ENCODE measurements at places on chromosomes 4 and X.

- DNase-seq: no peak
These were observed 27.8 kb downstream of the TCEAL1 start for GRCh38 chrX:103656617-103657016.

DNA sequence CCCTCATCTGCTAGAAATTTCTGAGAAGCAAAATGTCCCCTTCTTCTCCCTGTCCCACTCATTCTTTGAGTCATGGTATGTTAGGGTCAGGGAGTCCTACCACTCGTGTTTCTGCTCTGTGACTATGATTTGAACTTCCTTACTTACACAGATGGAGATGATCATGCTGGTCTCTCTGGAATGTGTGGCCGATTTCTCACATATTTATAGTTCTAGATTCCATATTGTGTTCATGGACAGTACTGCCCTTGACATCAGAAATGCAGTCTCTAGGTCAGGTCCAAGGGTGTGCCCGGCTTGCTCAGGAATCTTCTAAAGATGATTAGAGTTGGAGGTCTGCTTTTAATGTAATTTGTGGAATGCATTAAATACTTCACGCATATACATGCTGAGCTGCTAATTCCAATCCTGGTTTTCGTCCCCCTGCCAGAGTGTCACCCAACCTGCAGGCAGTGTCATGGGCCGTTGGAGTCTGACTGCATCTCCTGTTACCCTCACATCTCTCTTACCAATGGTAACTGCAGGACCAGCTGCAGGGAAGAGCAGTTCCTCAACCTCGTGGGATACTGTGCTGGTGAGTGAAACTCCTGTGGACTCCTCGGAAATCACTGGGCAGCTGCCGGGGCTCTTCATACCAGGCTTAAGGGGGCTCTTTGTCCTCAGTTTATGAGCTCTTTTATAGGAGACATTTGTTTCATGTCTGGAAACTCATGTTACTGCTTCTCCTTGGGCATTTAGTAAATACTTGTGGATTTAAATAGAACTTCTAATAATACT lies 214.1 kb upstream of the ANXA3 start:
- no peak for DNase-seq

DNA sequence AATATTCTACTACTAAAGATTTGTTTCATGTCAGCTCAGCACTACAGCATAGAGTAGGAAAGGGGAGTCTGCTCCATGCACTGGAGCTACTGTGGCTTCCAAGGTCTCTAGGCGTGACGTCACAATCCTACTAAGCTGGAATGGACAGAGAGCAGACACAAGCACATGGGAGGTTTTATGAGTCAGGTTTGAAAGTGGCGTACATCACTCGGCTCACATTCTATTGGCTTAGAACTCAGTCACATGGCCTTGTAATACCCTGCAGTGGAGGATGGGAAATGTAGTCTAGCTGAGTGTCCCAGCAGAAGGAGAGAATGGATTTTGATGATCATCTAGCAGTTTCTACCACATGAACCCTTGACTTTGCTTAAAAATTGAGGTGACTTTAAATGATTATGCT lies 624.8 kb upstream of the ATOH1 start:
- DNase-seq: peak; percentile 15

DNA sequence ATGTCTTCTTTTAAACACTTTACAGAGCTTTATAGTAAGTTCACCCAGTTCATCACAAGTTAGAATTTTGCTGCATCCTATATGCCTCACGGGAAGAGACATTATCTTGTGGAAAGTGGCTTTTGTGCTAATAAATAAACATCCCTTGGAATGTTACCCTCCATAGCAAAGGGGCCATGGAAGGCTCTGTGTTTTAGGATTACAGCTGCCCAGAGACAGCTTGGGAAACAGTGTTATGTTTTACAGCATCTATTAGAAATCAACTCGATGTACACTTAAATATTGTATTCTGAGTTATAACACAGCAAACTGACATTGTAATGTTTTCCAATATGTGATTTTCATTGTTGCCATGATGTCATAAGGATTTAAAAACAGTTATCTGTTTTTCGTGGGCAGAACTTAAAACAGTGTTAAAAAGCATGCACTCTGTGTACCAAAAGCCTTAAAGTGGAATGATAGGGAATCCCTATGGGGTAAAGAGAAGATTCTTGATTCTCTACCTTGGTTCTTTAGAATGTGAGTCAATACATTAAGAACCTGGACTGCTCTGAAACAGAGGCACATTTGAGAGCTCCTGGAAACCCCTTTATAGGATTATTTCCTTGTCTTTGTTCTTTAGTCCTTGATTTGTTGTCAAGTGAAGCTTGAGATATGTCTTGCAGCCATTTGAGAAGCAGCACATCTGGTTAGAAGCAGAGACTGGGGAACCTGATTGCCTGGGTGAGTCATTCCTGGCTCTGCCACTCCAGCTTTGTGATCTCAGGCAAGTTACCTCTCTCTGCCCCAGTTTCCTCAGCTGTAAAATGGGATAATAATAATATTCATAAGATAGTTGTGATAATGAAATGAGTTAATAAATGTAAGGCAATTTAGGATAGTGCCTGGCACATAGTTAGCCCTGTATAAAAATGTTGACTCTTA lies 41.6 kb downstream of the ARHGAP10 start:
- DNase-seq: no peak

- peak; percentile 70 for DNase-seq
These were observed 41.1 kb upstream of the WDR1 start for GRCh38 chr4:10157478-10158332.

- no peak for DNase-seq
These were observed 46.5 kb downstream of the TMA16 start for GRCh38 chr4:163540977-163541376.

DNA sequence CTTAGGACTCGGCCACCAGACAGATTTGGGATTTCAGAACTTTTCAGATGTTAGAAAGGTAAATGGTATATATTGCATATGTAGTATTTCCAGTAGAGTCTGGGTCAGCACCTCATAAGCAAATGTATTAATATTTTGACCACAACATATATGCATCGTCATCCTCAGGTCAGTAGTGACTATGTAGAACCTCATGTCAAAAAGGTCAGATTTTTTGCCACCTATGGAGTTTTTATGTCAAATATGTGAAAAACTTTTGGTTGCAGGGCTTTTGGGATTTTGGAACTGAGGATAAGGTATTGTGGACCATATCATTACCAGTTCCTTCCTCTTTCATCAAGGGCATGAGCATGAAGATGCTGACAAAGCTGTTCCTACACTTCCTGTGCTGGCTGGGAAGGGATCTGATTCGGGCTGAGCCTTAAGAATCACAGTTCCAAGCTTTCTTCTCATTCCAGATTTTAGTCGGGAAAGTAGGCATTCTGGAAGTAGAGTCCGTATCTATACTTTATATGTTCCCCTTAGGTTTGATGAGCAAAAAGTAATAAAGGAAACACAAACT lies 183.0 kb upstream of the PGRMC2 start:
- DNase-seq: no peak

DNA sequence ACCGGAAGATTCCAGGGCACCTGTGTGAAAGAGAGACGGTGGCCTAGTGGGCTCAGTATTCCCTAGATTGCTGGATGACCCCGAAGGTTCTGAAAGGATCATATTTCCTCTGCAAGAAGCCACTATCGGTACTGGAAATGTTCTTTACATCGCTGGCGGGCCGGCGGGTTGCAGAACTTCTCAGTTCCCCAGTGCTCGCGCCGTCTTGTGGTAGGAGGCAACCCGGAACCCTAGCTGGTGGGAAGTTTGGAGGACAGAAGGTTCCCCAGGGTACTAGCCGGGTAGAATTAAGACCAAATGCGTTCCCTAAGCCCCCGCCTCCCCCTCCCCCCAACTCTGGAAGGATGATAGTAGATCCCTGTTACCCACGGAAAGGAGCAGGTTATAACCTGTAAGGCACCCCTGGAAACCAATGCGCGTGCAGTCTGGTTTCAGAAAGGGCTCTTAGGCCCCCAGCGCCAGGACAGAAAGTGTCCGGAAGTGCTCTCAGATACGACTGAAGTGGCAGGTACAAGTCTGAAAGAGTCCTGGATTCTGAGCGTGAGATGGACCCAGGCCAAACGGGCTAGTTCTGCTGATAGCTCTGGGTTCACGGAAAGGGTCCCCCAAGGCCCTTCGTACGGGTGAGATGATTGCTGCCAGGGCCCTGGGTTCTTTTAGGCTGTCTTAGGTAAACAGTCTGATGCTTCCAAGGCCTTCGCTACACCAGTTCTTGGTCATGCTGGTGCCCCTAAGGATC lies 61.7 kb upstream of the DCAF8L1 start:
- DNase-seq: peak; percentile 14

DNA sequence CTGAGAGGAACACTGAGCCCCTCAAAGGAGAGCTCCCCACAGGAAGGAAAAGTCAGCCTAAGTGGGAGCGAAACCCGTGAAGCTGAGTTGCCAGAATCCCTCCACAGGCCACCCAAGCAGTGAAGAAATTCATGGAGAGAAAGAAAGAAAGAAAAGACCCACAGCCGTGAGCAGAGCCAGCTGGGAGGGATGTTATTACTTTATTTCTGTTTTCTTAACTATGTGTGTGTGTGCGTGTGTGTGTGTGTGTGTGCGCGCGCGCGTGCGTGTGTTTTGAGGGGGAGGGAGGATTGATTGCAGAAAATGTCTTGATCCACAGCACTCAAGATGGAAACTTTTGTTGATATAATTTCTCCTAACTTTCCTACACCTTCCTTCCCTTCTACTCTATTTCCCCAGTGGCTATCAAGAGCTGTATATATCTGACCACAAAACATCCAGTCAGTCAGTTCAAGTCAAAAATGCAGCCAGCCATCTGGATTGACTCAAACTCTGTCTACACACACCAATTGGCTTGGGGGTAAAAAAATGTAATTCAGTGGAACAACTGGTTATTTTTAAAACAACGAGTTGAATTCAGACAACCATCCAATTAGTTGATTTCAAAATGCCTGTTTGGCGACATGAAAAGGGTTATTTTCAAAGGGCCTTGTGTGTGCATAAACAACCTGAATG lies 13.8 kb upstream of the GPC3 start:
- DNase-seq: peak; percentile 23

DNA sequence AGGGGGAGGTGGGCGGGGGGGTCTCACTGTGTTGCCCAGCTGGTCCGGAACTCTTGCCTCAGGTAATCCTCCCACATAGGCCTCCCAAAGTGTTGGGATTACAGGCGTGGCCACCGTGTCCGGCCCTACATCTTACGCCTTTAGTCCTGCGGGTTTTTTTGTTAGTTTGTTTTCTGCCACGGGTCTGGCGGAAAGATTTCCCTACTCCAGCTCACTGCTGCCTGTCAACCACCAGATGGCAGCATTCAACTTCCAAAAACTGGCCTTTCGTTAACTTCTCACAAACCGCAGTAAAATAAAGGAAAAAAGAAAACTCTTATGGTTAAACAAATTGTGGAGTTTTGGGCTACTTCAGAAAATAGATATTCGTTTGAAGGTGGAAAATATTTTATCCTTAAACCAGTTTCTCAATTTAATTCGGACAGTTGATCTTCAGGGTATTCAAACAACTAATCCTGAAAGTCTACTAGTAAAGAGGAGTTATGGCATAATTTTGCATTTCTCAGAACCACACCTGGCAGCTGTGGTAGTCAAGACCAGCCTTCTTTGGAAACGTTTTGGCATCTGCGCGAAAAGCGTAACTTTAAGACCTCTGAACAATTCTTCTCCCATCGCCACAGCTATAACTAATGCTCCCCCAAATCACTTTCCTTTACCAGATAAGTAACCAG lies 41.1 kb downstream of the LUZP4 start:
- DNase-seq: peak; percentile 26

Measured in testis (tissue), 5 donors.